ENCODE measurements at places on chromosomes 13 and 19.
A peak's percentile ranks its signal among the peaks of the same experiment; 100 is the strongest.

DNA sequence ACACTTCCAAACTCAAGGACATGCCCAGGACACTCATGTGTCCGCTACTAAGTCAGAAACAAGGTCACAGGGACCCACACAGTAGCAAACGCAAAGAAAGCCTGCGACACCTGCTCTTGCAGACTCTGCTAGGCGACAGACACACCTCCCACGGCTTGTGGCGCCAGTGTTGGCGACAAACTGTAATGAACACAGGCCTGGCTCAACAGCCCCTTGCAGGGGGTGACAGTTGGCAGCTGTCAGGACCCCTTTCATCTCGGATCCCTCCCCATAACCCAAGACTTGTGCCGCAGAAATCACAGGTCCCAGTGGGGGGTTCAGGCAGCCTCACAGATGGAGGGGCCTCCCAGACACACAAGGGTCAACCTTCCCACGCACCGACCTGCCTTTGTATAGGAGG, 364 bp downstream of the CKM start:
- peak; percentile 57 for DNase-seq

DNA sequence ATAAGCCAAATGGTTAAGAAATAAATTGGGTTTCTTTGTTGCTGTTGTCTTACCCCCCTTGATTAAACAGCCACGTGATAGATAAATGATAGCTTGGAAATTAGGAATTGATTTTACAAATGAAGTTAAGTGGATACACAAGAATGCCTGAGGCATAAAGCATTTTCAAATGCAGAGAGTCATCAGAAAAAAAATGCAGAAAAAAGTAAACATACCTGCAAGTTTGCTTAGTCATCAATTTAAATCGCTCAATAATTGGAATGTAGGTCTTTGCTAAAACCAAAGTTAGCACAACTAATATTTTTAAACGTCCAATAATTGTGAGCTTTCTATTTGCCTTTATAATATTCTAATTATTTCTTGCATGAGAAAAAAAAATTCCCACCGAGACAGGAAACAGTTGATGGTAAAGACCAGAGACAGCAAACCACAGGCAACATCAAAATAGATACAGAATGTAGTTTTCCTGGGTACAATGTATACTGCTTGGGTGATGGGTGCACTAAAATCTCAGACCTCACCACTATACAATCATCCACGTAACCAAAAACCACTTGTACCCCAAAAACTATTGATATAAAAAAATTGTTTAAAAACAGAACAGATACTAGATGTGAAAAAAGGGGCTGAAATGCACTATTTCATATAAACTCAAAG, 924.0 kb downstream of the PCDH9 start:
- peak; percentile 3 for DNase-seq

DNA sequence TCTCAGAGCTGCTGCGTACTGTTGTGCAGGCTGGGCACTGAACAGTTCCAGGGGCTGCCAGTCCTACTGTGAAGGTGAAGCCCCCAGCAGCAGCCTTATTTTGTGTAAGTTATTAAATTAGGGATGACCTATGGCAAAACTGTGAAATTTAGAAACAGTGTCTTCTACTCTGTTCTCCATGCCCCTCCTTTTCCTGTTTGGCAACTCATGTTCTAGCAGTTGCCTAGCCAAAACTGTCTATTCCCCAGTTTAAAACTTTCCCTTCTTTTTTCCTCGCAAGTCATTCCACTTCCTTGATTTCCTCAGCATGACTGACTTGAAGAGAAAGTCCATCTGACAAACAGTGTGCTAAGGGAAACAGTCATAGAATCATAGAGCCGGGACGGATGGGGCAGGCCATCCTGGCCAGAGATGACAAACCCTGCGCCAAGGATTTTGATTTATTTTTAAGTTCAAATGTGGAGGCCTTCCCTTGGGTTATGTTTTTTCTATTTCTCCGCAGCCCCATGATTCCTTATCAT, 78.1 kb upstream of the OLFM4 start:
- no peak for DNase-seq

DNA sequence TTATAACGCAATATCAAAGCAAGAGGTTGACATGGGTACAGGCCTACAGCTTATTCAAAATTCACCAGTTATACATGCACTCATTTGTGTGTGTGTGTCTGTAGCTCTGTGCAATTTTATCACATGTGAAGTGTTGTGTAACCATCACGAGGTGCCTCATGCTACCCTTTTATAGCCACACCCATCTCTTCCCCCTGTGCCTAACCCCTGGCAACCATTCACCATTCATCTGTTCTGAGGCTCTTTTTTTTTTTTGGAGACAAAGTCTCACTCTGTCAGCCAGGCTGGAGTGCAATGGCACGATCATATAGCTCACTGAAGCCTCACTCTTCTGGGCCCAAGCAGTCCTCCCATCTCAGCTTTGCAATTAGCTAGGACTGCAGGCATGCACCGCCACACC, 78.4 kb downstream of the DPF1 start:
- DNase-seq = no peak

DNA sequence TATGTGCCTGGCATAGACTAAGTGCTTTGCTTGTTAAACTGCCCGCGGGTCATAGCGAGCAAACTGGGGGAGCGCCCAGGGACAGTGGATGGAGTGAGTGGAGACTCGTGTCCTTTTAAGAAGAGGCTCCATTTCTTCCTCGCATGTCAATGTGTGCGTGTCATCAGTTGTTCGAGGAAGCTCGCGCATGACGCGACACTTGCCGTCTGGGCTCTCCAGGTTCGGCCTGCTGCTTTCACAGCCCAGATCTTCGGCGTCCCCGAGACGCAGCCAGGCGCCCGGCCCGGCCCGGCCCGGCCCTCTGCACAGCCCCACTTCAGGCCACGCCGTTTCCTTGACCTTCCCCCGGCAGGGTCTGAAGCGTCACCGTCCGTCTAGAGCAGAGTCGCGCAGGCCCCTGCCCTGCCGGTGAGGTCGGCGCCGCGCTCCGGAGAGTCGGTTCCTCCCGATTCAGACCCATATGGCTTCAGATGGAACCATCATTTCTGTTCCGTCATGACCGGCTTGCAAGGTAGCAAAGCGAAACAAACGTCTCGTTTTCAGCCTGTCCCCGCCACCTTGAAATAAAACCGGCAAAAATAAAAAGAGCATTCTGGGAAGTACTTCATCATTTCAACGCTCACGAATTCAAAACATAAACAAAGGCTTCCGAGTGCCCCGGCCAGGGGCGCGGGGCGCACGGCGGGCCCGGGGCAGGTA, 599 bp upstream of the ARHGEF7 start:
- no peak for DNase-seq

- peak; percentile 12 for DNase-seq
Measured at GRCh38 chr13:43085545-43085944, 62.2 kb downstream of the DNAJC15 start.

GRCh38 chr13:105033999-105034398, 1501.5 kb downstream of the EFNB2 start:
- DNase-seq = no peak

DNA sequence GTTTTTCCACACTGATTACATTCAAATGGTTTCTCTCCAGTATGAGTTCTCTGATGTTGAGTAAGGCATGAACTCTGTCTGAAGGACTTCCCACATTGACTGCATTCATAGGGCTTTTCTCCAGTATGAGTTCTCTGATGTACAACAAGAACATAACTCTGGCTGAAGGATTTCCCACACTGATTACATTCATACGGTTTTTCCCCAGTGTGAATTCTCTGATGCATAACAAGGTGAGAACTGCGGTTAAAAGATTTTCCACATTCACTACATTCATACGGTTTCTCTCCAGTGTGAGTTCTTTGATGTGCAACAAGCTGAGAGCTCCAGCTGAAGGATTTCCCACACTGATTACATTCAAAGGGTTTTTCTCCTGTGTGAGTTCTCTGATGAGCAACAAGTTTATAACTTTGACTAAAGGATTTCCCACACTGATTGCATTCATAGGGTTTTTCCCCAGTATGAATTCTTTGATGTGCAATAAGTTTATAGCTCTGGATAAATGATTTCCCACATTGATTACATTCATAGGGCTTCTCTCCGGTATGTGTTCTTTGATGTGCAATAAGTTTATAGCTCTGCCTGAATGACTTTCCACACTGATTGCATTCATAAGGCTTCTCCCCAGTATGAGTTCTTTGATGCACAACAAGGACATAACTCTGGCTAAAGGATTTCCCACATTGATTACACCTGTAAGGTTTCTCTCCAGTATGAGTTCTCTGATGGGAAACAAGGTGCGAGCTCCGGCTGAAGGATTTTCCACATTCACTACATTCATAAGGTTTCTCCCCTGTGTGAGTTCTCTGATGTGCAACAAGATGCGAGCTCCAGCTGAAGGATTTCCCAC, 23.5 kb downstream of the ZNF180 start:
- no peak for DNase-seq

Data from Jurkat, Clone E6-1 (cell line).